Ovary (tissue), 10 donors: ENCODE measurements at places on chromosomes 7 and 10. TPM values are rescaled to one million over a fixed set of nuclear protein-coding genes. Genes with fewer than 3 reads are reported as not detected.

The AFAP1L2 gene
- total RNA-seq = 18.7 TPM

DNA sequence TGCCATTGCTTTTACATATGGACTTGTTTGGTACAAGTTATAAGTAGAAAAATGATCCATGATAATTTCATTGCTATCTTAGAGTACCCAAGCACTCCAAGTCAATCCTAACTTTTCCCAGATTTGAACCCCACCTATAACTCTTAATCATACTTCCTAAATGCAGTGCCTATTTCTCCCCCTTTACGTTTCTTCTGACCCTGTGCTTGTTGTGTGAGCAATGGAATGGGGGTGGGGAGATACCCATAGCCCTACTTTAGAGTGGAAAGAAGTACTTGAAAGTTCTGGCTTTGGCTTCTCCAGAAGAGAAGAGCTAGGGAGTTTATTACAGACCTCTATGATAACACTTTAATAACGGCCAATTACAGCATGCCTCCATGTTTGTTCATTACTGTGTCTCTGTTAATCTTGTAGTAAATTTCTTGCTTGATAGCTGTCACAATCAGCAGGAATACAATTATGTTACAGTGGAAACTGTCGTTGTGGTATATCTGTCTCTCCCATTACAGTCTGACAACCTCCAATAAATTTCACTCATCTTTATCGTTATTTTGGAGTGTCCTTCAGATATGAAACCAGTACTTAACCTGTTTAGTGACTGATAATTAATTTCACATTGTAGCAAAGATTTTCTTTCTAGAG, 34.0 kb downstream of the CNPY1 start:
- no peak for DNase-seq

- DNase-seq = peak; percentile 34
Observed at GRCh38 chr10:11823122-11823988, at the start of gene PROSER2. Gene PROSER2, plus strand, starts transcription at chr10:11823356. Its CDS starts 28,722 bp downstream, at chr10:11852078.

The HPSE2 gene
- not detected for total RNA-seq

The SFTPA2 gene
- total RNA-seq = 1.2 TPM

- DNase-seq = no peak
Observed at GRCh38 chr7:28621369-28621841, 209.1 kb downstream of the CREB5 start.

- DNase-seq = no peak
Observed at GRCh38 chr7:105707967-105708762, 126.9 kb upstream of the EFCAB10 start.

GRCh38 chr10:61792921-61793320, 108.6 kb upstream of the ARID5B start:
- no peak for DNase-seq

The TSPAN13 gene
- 23.4 TPM for total RNA-seq
